ENCODE measurements at places on chromosomes 3 and 15.

- no peak for DNase-seq
Measured at GRCh38 chr3:138119423-138119766, 4.0 kb upstream of the DZIP1L start.

GRCh38 chr3:4449043-4449805, 17.8 kb downstream of the SUMF1 start:
- DNase-seq: no peak

GRCh38 chr3:13037458-13038117, 35.6 kb downstream of the IQSEC1 start:
- DNase-seq: no peak

DNA sequence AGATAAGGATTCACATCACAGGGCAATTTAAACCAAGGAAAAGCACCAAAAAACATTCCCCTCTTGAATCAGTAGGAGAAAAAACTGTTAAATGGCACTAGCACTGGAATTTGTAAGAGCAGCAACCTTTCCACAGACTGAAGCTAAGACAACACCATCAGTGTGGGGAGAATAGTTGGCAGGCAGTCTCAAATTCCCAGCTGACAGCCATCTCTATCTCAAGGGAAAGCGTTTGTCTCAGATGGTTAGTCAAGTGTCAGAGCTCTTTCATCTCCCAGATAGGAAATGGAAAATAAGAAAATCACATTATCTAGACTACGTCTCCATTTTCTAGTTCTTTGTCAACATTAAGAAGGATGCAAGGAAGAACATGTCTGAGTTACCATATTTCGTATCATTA, 228.7 kb downstream of the WDR72 start:
- no peak for DNase-seq

DNA sequence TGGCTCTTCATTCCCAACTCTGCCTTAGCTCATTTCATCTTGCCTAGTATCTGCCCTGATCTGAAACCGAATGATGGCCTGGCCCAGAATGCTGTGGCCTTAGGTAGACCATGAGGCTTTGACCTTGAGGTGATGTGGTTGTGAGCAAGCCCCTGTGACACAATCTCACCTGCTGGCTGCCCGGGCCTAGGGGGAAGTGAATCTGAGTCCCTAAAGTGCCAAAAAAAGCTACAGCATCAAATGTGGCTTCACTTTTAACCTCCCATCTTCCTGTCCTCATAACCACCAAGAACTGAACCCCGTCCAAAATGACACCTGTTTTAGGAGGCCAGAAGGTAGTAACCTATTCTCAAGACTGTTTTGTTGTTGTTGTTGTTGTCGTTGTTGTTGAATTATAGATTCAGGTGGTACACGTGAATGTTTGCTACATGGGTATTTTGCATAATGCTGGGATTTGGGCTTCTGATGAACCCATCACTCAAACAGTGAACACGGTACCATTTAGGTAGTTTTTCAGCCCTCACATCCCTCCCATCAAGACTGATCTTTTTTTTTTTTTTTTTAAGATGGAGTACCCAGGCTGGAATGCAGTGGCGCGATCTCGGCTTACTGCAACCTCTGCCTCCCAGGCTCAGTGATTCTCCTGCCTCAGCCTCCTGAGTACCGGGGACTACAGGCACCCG, 54.6 kb downstream of the MCCC1 start:
- no peak for DNase-seq

All from upper lobe of left lung (tissue), 6 donors.